ENCODE measurements at places on chromosomes 7 and 10.

- peak; percentile 81 for DNase-seq
These were observed 42.4 kb downstream of the TBATA start for GRCh38 chr10:70742537-70743429.

GRCh38 chr7:2639181-2639681 is 7.4 kb downstream of the TTYH3 start:
- DNase-seq = no peak

GRCh38 chr7:56578612-56579011 is 462.4 kb upstream of the NUPR2 start:
- no peak for DNase-seq

GRCh38 chr7:32051128-32051527 is 19.1 kb downstream of the PDE1C start:
- no peak for DNase-seq

- no peak for DNase-seq
These were observed 188.3 kb downstream of the DGKB start for GRCh38 chr7:14714161-14714728.

- DNase-seq = no peak
These were observed 64.3 kb upstream of the RET start for GRCh38 chr10:43012578-43012977.

- no peak for DNase-seq
These were observed 112.6 kb upstream of the ADAM12 start for GRCh38 chr10:126500866-126501265.
